GM20000 (cell line): ENCODE measurements at places on chromosomes 5 and 9.

GRCh38 chr5:93246090-93246855 is 334.7 kb downstream of the NR2F1-AS1 start:
- DNase-seq: no peak

- DNase-seq: no peak
These were observed 68.8 kb downstream of the ITGA1 start for GRCh38 chr5:52856564-52856963.

DNA sequence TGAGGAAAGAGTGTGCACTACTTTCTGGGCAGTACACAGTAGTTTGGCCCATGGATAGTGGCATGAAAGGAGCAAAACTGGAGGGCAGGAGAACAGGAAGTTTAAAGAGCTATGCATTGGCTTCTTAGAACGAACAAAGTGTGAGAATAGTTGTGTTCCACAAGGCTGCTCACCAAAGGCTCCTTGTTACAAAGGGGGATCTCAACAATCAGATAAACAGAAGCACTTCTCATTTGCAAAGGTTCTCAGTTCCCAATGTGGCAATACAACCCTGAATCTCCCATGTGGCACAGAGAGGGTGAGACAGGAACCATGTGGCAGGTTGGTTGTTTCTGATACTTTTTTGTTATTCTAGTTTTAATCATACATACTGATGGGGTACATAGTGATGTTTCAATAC is 158.4 kb downstream of the CARTPT start:
- DNase-seq: no peak

DNA sequence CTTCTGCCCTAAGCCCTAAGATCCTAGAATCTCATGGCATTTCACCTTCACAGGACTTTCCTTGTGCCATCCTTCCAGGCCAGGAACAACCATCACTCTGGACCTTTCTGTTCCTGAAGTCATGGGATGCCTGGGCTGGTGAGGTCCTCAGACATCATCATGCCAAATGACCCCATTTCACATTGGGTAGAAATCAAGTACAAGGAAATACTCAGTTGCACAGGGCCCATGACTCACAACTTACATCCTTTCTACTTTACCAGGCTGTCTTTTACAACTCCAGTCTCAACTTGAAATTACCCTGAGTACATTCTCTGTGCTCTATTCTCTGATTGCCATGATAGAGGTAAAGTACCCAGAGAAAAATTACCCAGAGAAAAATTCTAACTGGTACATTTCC is 167.1 kb downstream of the PIK3R1 start:
- DNase-seq: no peak
